ENCODE measurements at places on chromosomes 6 and 20.

DNA sequence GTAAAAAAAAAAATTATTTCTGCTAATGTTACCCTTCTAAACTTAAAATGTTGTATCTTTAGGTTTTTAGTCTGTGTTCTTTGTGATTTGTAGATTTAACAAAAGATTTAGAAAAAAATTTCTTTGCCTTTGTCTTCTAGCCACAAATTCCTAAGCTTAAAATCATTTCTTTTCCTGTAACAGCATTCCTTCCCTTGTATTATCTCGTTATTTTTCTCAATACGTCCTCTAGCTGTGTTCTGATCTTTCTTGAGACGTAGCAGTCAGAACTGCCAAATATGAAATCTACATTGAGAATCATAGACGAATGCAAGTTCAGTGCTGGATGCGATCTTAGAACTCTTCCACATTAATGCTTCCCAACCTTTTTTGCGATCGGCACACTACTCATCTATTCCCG is 283.1 kb downstream of the UTRN start:
- DNase-seq = no peak

GRCh38 chr6:97689078-97689754 is 406.2 kb upstream of the MMS22L start:
- DNase-seq = no peak

GRCh38 chr6:15708231-15708630 is 45.4 kb upstream of the DTNBP1 start:
- DNase-seq = no peak

- no peak for DNase-seq
Measured at GRCh38 chr6:38467566-38467965, 172.2 kb downstream of the BTBD9 start.

GRCh38 chr20:53103124-53103523 is 131.0 kb downstream of the TSHZ2 start:
- no peak for DNase-seq

- no peak for DNase-seq
Measured at GRCh38 chr20:35311822-35312221, 19.6 kb upstream of the FAM83C start.

- no peak for DNase-seq
Measured at GRCh38 chr20:33697129-33697528, 10.9 kb upstream of the E2F1 start.

GRCh38 chr20:17835240-17835933 is 133.2 kb downstream of the SNX5 start:
- DNase-seq = peak; percentile 78

DNA sequence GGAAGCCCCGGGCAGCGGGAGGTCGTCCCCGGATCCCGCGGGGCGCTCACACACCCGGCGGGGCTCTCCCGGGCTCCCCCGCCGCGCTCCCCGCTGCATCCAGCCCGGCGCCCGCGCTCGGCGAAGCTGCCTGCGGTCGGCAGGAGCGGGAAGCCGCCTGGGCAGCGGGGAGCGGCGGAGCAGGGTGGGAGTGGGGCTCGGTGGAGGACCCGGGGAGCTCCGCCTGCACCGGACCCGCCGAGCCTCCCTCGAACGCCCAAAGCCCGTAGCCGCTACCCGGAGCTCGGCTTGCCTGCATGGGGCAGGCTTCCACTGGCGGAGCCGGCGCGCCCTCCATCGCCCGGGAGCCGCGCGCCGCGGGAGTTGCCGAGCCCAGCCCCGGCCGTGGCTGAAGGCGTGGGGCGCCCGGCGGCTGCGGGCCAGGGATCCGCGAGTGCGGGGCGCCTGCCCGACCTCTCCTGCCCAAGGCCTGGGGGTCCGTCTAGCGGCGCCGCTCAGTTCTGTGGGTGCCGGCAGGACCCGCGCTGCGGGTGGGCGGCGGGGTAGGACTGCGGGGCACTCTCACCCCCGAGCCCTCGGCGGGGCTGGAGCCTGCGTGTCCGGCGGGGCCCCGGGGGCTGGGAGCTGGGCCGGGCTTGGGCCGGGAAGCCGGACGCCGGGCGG is 671 bp downstream of the CDH4 start:
- peak; percentile 20 for DNase-seq

All from astrocyte of the spinal cord (primary cell).